ENCODE measurements at places on chromosomes 1 and 21.

DNA sequence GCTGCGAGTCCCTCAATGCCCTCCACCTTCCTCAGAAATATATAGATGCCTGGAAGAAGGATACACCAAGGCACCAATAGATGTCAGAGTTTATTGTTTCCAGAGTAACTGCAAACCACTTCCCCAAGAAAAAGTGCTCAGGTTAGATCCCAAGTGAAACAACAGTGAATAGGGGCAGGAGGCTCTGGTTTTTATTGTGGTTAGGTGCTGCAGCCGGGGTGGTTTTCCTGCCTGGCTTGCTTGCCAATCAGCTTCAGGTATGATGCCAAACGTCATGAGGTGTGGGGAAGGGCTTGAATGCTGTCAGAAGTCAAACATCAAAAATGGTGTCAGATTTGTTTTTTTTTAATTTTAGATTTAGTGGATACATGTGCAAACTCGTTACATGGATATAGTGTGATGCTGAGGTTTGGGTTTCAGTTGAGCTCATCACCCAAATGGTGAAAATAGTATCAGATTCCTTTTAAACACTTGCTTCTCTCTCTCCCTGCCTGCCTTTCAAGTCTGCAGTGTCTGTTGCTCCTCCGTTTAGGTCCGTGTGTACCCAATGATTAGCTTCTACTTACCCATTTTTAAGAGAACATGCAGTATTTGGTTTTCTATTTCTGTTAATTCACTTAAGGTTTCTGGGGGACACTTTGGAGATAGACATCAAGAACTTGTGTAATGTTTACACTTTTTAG is 1317.0 kb downstream of the MRPL39 start:
- no peak for DNase-seq

- no peak for DNase-seq
Measured at GRCh38 chr1:55280731-55281130, 65.6 kb upstream of the USP24 start.

DNA sequence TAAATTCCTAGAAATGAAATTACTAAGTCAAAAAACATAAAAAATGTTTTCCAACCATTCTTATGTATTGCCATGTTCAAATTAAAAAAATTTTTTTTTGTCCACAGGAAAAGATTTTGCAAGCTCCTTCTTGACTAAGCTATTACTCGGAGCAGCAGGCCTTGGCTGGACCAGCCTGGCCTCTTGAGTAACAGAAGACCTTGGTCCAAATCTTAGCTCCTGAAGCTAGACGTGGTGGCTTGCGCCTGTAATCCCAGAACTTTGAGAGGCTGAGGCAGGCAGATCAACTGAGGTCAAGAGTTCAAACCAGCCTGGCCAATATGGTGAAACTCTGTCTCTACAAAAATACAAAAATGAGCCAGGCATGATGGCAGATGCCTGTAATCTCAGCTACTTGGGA is 77.6 kb downstream of the CLSTN1 start:
- no peak for DNase-seq

DNA sequence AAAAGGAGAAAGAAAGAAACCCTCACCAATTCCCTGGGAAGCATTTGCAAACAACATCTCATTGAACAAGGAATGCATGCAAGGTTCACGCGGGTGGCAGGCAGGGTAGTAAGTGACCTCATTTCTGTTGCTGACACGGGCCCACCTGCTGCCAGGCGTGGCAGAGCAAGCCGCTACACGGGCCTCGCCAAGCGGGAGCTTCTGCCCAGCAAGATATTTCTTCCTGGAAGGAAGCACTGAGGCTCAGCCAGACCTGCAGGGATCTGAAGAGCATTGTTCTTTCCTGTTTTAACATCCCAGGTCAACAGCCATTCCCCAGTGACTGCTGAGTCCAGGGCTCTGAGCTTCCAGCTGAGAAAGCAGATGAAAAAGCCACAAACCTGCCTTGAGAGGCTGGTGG is 91.9 kb upstream of the IGSF21 start:
- DNase-seq = peak; percentile 91

- DNase-seq = no peak
Measured at GRCh38 chr21:45378258-45378966, 26.6 kb upstream of the COL18A1 start.

- DNase-seq = no peak
Measured at GRCh38 chr21:45419162-45419561, 14.2 kb downstream of the COL18A1 start.

- DNase-seq = no peak
Measured at GRCh38 chr1:41766546-41766945, 152.2 kb downstream of the HIVEP3 start.

DNA sequence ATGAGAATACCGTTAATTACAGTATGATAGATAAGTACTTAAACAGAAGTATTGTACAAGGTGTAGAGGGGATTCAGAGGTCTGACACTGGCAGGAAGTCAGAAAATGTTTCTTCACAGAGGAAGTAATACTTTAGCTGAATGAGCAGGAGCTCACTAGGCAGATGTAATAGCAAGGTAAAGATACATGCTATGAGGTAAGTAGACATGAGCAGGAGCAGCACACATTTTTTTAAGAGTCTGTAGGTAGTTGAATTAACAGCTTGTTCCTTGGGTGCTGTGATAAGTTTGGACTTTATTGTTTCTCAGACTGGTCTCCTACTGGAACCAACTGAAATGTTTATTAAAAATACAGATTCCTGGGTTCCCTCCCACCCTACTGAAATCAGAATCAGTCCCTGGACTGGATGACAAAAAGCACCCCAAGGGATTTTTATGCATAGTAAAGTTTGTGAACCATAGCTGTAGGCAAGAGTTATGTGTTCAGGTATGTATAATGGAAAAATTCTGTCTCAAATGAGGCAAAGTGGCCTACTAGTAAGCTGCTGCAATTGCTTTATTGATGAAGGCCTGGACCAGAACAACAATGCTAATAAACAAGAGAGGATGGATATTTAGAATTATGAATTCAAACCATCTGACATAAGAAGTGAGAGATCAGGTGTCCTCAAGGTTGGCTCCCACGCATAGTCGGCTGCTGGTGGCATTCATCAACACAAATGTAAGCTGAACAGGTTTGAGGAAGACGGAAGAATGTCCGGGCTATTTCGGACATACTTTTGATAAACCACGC is 902 bp downstream of the AP4B1 start:
- DNase-seq = no peak

- DNase-seq = peak; percentile 48
Measured at GRCh38 chr1:211305044-211305443, 21.6 kb upstream of the TRAF5 start.

DNA sequence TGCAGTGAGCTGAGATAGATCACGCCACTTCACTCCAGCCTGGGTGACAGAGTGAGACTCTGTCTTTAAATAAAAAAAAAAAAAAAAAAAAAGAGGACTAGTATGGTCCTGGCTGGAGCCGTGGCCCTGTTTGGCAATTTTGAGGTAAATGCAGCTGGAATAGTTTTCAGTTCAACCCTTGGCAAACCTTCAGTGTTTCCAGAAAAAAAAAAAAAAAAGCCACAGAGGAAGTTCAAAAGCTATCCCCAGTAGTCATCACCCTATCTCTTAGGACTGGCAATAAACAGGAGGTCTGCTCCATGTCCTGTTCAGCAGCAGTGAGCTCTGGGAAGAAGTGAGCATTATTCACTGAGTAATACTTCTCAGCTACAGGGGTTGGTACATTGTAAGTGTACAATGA is 56.8 kb upstream of the ERRFI1 start:
- no peak for DNase-seq

Measured in cerebellar cortex (tissue), 1 donor.